ENCODE measurements at places on chromosomes 12 and 14. TPM values are rescaled to one million over a fixed set of nuclear protein-coding genes. Genes with fewer than 3 reads are reported as not detected.

TEX52 gene
- not detected for total RNA-seq

COX8C gene
- not detected for total RNA-seq

PTPRB gene
- total RNA-seq, result 20.8 TPM

POTEM gene
- not detected for total RNA-seq

PRB2 gene
- total RNA-seq, result not detected

HOXC6 gene
- 4.1 TPM for total RNA-seq

NYNRIN gene
- total RNA-seq, result 16.5 TPM

Data from muscle of leg (tissue), 16 donors.